Mesangial cell (primary cell): ENCODE measurements at places on chromosomes 12 and 14. TPM values are rescaled to one million over a fixed set of nuclear protein-coding genes. Genes with fewer than 3 reads are reported as not detected.

TEX52 gene
- not detected in 2 replicates for total RNA-seq

LIN7A gene
- total RNA-seq: 1.8 and 3.7 TPM in 2 replicates

KLHDC1 gene
- 0.38 and 0.49 TPM in 2 replicates for total RNA-seq

RDH16 gene
- under 0.01 TPM in 1 of 2 replicates, not detected in the other for total RNA-seq

KLRC2 gene
- not detected in 2 replicates for total RNA-seq

CLEC4D gene
- total RNA-seq: not detected in 2 replicates

DCN gene
- 110 and 498 TPM in 2 replicates for total RNA-seq
